ENCODE measurements at places on chromosomes 7 and 10.

DNA sequence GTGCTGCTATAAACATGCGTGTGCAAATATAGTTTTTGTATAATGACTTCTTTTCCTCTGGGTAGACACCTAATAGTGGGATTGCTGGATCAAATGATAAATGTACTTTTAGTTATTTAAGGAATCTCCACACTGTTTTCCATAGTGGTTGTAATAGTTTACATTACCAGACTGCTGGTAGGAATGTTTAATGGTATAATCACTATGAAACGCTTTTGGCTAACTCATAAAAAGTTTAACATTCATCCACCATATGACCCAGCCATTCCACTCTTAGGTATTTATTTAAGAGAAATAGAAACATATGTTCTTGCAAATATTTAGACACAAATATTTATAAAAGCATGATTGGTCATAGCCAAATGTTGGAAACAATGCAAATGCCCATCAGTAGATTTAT, 32.1 kb upstream of the TFEC start:
- no peak for DNase-seq

- DNase-seq, result no peak
Observed at GRCh38 chr10:36114141-36114540, 472.0 kb upstream of the FZD8 start.

- no peak for DNase-seq
Observed at GRCh38 chr7:94431619-94432280, 37.1 kb downstream of the COL1A2 start.

GRCh38 chr10:92916433-92916832, 68.1 kb downstream of the EXOC6 start:
- DNase-seq, result no peak

DNA sequence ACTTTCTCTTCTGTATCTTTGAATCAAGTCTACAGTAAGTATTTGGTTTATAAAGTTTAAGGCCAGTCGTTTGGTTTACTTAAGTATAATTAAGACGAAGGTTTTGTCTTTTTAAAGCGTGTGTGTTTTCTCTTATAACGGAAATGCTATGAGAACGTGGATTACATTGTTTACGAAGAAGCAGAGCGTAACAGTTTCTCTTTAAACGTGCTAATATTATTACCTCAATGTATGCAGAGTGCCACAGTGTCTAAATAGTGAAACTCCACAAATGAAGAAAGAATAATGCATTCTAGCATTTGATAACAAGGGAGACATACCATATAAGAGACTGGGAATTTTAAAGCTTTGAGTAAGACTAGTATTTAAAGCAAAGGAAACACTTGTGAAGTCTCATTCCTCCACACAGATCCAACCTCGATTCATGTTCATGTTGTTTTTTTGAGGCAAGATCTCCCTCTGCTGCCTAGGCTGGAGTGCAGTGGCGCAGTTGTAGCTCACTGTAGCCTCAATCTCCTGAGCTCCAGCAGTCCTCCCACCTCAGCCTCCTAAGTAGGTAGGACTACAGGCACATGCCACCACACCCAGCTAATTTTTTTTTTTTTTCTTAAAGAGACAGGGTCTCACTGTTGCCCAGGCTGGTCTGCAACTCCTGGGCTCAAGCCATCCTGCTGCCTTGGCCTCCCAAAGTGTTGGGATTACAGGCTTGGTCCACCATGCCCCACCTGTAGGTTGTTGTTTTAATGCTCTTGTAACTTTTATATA, 75.1 kb downstream of the ANKRD61 start:
- DNase-seq, result no peak

GRCh38 chr7:8143151-8143874, 118.7 kb downstream of the ICA1 start:
- no peak for DNase-seq

GRCh38 chr10:114501650-114502049, 97.3 kb upstream of the AFAP1L2 start:
- DNase-seq, result no peak

Measured in stimulated activated CD4-positive, alpha-beta T cell treated with anti-CD3 and anti-CD28 coated beads, TNF-alpha, amount 100 ng/mL, for 4 hours (primary cell).